Breast epithelium (tissue), 4 donors: ENCODE measurements at places on chromosomes 3 and 15. TPM values are rescaled to one million over a fixed set of nuclear protein-coding genes. Genes with fewer than 3 reads are reported as not detected.
A peak's percentile ranks its signal among the peaks of the same experiment; 100 is the strongest.

- no peaks in the 10 kb centered on the region for H3K27me3 ChIP-seq
- no peak for DNase-seq
- no peak overlapping the region for H3K27ac ChIP-seq
- H3K4me3 ChIP-seq = no peak overlapping the region
- H3K36me3 ChIP-seq = no peaks in the 10 kb centered on the region
Observed at GRCh38 chr3:63386568-63386967, 108.5 kb downstream of the SYNPR start.

SUMF1 gene
- 84.2 TPM for total RNA-seq

DNA sequence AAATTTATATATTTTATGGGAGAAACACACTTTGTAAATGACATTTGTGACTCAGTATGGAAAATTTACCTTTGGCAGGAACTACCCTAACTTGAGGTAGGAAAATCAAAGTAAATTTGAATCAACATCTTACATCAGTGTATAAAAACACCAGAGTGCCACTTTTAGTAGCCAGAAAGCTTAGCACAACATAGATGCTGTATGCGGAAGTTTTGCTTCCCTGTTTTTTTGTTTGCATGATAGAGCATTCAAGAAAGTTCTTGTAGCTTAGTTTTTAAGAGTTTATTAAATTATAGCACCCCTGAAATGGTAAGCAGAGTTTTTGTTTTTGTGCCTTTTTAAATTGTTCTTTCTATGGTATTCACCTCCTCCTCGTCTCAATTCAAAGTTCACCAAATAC is 120.8 kb upstream of the RAP2B start:
- H3K27ac ChIP-seq = no peak overlapping the region
- peaks cover 8% of the 10 kb centered on the region for H3K4me1 ChIP-seq
- no peak overlapping the region for H3K4me3 ChIP-seq
- no peak for DNase-seq

DNA sequence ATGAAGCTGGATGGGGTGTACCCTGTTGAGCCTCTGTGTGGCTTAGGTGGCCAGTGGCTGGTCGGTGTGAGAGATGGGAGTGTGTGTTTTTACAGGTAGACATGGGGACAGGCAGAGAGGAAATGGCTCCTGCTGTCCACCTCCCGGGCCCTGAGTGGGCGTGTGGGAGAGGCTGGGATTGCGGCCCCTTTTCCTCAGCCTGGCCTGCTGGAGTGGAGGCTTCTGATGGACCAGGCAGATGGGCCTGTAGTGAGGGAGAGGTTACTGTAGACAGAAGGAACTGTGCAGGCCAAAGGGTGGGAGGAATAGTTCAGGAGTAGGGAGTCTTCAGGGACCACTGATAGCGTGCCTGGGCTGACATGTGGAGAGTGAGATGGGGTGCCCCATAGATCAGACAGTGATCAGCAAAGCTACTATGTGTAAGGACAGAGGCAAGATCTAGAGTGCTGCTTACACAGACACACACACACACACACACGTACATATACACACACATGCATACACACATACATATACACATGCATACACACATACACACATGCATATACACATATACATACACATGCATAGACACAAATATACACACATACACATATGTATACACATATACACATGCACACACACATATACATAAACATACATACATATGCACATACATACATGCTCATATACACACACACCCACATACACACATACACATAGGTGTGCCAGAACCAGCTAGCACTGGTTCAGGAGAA is 26.4 kb downstream of the ACAA1 start:
- H3K4me3 ChIP-seq = no peak overlapping the region
- H3K4me1 ChIP-seq = no peaks in the 10 kb centered on the region
- no peak for DNase-seq
- no peak overlapping the region for H3K27ac ChIP-seq
- no peaks in the 10 kb centered on the region for H3K36me3 ChIP-seq

GRCh38 chr3:17259685-17260084 is 374.9 kb downstream of the PLCL2 start:
- DNase-seq = no peak
- no peak overlapping the region for H3K4me3 ChIP-seq
- no peak overlapping the region for H3K27ac ChIP-seq

GRCh38 chr15:67832031-67832551 is 6.8 kb downstream of the SKOR1 start:
- H3K36me3 ChIP-seq = no peaks in the 10 kb centered on the region
- peak; percentile 49 for DNase-seq
- H3K4me3 ChIP-seq = no peak overlapping the region
- no peak overlapping the region for H3K27ac ChIP-seq
- H3K27me3 ChIP-seq = peaks cover 91% of the 10 kb centered on the region

GOLGA6A gene
- 1.0 TPM for total RNA-seq

DNA sequence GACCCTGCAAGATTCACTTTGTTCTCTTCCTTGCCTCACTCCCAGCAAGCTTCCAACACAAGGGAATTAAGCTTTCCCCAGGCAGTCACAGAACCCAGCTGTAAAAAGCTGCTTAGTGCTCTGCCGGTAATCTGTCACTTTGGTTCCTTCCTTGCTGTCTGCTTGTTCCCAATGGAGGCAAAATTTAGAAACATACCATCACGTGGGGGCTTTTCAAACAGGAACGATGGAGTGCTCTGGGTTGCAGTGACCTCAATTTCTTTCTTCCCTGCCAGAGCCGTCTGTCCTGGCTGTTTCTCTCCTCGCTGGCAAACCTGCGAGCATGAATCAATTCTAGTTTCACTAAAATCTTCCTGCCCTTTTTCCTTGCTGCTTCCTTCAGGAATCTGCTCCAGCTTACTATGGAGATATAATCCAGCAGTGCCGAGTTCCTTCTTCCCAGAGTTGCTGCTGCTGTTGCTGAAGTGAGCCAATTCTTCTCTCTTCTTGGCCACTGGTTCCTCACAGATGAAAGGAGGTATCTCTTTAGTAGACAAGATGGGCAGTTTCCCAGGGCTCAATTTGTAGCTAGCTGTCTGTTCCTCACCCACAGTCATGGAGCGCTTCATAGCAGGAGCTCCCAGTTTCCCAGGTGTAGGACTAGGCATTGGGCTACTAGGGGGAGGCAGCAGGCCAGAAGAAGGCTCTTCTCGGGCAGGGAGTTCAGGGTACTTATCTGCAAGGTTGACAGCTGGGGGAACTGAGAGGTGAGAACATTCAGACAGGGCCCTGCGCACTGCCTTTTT is 88.1 kb downstream of the DHX30 start:
- no peaks in the 10 kb centered on the region for H3K27me3 ChIP-seq
- H3K36me3 ChIP-seq = no peaks in the 10 kb centered on the region
- H3K4me3 ChIP-seq = no peak overlapping the region
- DNase-seq = no peak

CPLX3 gene
- not detected for total RNA-seq

GRCh38 chr3:60101621-60102020 is 1051.8 kb upstream of the CFAP20DC start:
- no peak for DNase-seq
- no peak overlapping the region for H3K4me3 ChIP-seq
- H3K27ac ChIP-seq = no peak overlapping the region
- no peaks in the 10 kb centered on the region for H3K36me3 ChIP-seq
- H3K4me1 ChIP-seq = no peaks in the 10 kb centered on the region
- H3K27me3 ChIP-seq = no peaks in the 10 kb centered on the region

GRCh38 chr3:61575893-61576292 is 14.5 kb downstream of the PTPRG start:
- H3K4me3 ChIP-seq = no peak overlapping the region
- no peak for DNase-seq
- no peak overlapping the region for H3K27ac ChIP-seq

- no peak overlapping the region for H3K27ac ChIP-seq
- no peaks in the 10 kb centered on the region for H3K4me1 ChIP-seq
- no peak overlapping the region for H3K4me3 ChIP-seq
- no peaks in the 10 kb centered on the region for H3K36me3 ChIP-seq
- DNase-seq = no peak
- H3K27me3 ChIP-seq = no peaks in the 10 kb centered on the region
Observed at GRCh38 chr3:1200371-1200770, 107.5 kb downstream of the CNTN6 start.

DNA sequence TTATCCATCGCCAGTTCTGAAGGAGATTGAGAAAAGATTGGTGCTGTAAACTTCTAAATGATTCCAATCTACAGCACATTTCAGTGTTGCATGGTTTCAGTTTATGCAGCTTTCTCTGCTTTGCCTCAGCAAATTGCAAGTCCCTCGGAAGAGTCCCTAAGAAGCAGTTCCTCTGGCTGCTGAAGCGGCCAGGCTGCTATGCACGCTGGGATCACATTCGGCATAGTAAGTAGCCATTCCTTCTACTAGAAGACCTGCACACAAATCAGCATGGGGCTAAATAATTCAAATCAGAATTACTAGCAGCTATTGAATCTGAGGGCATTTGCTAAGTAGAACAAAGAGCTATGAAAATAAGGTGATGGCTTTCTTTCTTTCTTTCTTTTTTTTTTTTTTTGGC is 769.5 kb downstream of the AGBL1 start:
- no peaks in the 10 kb centered on the region for H3K36me3 ChIP-seq
- no peak for DNase-seq
- H3K27ac ChIP-seq = no peak overlapping the region
- no peaks in the 10 kb centered on the region for H3K27me3 ChIP-seq

TMEM40 gene
- 1.8 TPM for total RNA-seq
